RCC 7860 (cell line): ENCODE measurements at places on chromosomes 3 and 15.

- peak; percentile 17 for DNase-seq
Measured at GRCh38 chr15:64857421-64857820, 15.7 kb downstream of the PLEKHO2 start.

DNA sequence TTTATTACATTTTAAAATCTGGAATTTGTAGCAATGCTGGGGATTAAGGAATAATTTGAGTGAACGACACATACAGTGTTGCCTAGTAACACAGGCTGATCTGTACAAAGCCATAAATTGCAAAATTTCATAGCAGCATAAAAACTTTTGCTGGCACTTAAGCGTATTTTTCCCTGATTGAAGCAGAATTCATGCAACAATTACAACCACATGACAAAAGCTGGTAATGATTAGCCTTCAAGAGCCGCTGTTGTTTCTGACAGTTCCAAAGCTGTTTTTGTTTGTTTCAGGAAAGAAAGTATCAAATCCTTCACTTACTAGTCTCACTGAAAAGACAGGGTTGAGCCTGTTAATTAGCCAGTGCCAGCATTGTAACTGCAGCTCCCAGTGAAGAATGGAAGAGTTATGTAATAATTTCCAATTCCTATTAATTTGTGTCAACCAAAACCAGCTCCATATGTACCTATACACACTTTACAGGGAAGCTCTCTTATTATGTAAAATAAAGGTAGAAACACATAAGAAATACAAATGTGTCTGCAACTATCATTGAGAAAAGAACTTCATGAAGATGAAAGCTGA is 60.7 kb downstream of the AGTR1 start:
- DNase-seq = no peak

DNA sequence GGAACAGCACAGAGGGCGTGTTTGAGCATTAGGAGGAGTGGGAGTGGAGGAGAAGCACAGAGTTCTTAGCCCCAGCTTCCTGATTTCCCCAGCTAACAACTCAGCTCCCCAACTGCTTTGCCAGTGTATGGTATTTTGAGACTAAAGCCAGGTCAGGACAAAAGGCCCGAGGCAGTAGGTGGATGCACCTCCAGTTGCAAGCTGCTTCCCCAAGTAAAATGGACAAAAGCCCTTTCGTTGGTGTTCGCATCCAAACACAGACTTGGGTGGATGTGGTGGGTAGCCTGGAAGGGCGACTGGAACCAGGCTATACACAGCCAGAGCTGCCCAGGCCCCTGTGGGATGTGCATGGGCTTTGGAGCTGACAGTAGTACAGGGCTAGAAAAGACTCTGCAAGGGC is 12.3 kb upstream of the EHD4 start:
- no peak for DNase-seq

GRCh38 chr15:100635406-100636071 is 33.1 kb downstream of the ASB7 start:
- DNase-seq = no peak

DNA sequence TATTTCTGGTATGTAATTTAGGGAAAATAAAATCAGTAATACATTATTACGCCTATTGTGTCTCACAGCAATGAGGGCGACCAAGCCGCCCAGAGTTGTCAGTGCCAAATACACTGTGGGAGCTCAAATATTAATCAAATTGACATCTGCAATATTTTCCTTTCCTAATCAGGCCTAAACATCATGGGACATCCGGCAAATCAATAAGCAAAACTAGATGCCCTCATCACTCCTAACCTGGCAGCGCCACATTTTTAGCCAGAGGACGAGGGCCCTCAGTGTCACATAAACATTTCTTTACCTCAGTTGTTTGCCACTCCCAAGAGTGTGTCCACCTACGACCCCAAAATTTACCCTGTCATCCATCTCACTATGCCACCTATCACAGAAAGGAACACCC is 64.1 kb downstream of the WDR72 start:
- DNase-seq = no peak

DNA sequence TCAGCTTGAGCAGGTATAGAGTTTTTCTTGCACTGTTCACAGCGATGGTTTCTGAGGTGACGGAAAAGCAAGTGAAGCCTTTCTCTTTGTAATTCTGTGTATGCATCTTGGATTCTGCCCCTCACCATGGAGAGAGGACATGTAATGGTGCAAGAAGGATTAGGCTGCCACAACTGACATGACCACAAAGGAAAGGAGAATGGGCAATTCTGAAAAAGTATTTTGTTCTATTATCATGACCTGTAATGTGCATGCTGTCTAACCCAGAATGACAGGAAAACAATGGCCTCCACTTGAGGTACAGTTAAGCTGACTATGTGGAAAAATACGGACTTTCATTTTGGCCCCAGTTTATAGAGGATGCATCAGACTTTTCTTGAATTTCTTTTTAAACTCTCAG is 226.9 kb downstream of the IL5RA start:
- DNase-seq = no peak

DNA sequence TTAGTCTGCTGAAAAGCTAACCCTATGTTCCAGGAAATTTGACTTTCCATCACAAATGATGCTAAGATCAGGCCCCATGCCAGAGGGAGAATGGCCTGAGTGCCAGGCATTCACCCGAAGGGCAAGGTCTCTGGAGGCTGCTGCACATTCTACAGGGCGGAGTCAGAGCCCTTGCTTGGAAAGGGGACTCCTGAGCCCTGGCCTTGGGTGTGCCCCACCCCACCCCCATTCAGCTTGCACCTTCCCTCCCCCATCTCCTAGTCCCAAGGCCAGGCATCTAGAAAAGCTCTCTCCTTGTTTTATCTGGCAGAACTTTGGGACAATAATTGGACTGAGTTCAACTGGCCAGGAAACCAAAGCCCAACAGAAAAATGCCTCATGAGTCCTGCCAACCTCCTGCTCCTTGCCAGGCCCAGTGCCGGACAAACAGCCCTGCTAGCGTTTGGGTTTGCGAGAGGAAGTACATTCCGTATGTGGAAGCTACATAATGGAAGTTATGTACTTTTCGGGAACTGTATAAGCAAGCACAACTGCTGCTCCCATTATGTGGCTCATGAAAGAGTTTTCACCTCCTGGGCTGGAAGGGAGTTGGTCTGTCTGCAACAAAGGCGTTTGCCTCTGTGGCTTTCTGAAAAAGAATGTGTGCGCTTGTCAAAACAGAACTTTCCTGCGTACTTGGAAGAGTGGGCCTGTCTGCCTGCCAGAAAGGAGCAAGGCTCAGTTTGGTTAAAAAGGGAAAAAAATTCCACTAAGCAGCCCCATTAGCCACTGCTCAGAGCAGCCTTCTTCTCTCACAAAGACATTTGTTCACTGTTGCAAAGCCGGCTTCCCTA is 321.5 kb upstream of the CTNNB1 start:
- no peak for DNase-seq

- DNase-seq = no peak
Measured at GRCh38 chr3:100877286-100877685, 115.9 kb downstream of the ABI3BP start.

DNA sequence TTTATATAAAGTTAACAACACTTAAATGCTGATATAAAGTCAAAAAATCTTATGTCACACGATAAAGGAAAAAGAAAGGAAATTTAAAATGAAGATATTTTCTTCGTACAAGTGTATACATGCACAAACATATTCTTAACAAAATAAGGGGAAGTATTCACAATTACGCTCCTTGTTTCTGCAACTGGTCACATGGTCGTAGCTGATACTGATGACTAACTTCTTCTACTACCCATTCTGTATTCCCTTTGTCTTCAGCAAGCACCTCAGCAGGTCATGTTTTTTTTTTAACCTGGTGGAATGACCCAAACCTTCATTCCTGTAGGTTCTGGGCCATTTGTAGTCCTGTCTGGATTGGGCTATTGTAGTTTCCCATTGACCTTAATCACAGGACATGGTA is 30.0 kb upstream of the CMTM8 start:
- no peak for DNase-seq

- peak; percentile 5 for DNase-seq
Measured at GRCh38 chr15:72271895-72272212, 500 bp downstream of the PARP6 start.

GRCh38 chr15:48176957-48177356 is 1.1 kb downstream of the MYEF2 start:
- no peak for DNase-seq
